Activated CD4-positive, alpha-beta memory T cell treated with anti-CD3 and anti-CD28 coated beads, Interleukin-2, amount 10 ng/mL, durations not matched to agents 7 days and 5 days (primary cell): ENCODE measurements at places on chromosomes 6 and 20. TPM values are rescaled to one million over a fixed set of nuclear protein-coding genes. Genes with fewer than 3 reads are reported as not detected.

DNA sequence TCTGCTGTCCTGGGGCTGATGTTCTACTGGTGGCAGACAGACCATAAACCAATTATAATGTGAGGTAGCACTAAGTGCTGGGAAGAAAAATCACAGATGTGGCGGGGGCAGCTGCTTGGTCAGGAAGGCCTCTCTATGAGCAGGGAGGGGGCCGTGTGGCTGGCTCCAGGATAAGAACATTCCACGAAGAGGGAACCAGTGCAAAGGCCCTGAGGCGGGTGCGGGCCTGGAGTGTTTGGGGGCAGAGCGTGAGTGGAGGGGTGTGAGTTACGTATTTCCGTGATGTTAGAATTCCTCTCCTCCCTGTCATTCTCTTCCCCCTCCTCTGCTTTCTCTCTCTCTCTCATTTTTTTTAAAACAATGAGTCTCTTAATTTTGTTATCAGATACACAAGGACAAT is 67.2 kb downstream of the CEBPB start:
- H3K27ac ChIP-seq = no peak overlapping the region
- H3K4me3 ChIP-seq = no peak overlapping the region
- DNase-seq = no peak
- H3K4me1 ChIP-seq = peaks cover 20% of the 10 kb centered on the region

DNA sequence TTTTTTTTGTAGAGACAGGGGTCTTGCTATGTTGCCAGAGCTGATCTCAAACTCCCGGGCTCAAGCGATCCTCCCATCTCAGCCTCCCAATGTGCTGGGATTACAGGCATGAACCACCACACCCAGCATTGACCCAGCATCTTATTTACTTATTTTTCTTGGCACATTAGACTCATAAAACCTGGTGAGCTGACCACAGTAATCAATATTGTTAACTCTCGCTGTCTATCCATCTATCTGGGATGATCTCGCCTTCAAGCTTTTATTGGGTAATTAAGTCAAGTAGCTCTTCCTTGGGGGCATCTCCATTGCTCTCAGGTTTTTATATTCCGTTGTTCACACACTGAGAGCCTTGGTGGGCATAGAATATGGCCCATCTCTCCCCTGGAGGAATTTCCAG is 17.0 kb downstream of the PNPLA1 start:
- no peaks in the 10 kb centered on the region for H3K36me3 ChIP-seq
- H3K27ac ChIP-seq = no peak overlapping the region
- peaks cover 33% of the 10 kb centered on the region for H3K27me3 ChIP-seq
- no peak overlapping the region for H3K4me3 ChIP-seq
- no peak for DNase-seq

The RIPOR2 gene
- 234 TPM for total RNA-seq

The SEL1L2 gene
- not detected for total RNA-seq

The COL9A1 gene
- total RNA-seq = not detected

The MMS22L gene
- total RNA-seq = 32.7 TPM

The DAAM2 gene
- not detected for total RNA-seq

- peaks cover 57% of the 10 kb centered on the region for H3K27me3 ChIP-seq
- H3K4me3 ChIP-seq = no peak overlapping the region
- peaks cover 12% of the 10 kb centered on the region for H3K4me1 ChIP-seq
- no peak overlapping the region for H3K27ac ChIP-seq
- no peaks in the 10 kb centered on the region for H3K36me3 ChIP-seq
Measured at GRCh38 chr20:45248609-45249008, 5.8 kb downstream of the SLPI start.

The LMBRD1 gene
- total RNA-seq = 30.7 TPM

The BLOC1S5 gene
- 22.8 TPM for total RNA-seq

DNA sequence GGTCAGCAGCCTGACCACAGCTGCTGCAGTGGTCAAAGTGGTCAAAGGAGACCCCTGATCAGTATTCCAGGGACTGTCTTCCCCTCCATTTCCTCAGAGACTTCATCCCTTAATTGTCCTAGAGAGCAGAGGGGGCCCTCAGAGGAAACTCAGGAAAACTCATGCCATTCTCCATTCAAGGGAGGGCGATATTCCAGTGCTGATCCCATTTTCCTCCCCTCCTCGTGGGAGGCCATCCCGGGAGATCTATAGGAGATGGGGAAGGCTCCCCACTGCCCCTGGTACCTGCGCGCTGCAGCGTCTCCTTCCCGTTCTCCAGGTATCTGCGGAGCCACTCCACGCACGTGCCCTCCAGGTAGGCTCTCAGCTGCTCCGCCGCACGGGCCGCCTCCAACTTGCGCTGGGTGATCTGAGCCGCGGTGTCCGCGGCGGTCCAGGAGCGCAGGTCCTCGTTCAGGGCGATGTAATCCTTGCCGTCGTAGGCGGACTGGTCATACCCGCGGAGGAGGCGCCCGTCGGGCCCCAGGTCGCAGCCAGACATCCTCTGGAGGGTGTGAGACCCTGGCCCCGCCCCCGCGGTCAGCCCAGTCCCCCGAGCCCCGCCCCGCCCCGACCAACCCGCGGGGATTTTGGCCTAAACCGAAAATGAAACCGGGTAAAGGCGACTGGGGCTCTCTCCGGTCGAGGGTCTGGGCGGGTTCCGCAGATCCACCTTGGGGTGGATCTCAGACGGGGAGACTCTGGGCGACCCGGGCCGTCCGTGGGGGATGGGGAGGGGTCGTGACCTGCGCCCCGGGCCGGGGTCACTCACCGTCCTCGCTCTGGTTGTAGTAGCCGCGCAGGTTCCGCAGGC is 878 bp downstream of the HLA-C start:
- peak overlapping the region; percentile 96 for H3K4me3 ChIP-seq
- H3K4me1 ChIP-seq = peaks cover 56% of the 10 kb centered on the region
- H3K36me3 ChIP-seq = peaks cover 53% of the 10 kb centered on the region
- H3K27ac ChIP-seq = peak overlapping the region; percentile 99

DNA sequence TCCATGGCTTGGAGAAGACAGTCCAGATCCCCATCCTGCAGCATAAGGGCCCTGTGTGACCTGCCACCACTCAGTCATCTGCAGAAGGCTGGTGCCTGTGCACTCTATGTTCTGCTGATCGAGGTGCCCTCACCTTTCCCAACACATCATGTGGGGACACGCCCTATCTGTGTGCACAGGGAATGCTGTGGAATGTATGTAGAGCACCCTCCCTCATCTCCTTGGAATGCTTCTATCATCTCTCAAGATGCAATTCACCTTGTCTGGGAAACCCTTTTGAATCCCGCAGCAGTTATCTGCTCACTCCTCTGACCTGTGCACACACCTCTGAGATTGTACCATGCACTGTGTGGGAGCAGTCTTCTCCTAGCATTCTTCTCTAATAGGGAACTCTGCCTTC is 207.2 kb upstream of the SSTR4 start:
- H3K36me3 ChIP-seq = no peaks in the 10 kb centered on the region
- H3K27ac ChIP-seq = no peak overlapping the region
- no peak for DNase-seq
- no peak overlapping the region for H3K4me3 ChIP-seq
- no peaks in the 10 kb centered on the region for H3K4me1 ChIP-seq
- H3K27me3 ChIP-seq = no peaks in the 10 kb centered on the region
